DMS53 (cell line): ENCODE measurements at places on chromosomes 5 and 9.

DNA sequence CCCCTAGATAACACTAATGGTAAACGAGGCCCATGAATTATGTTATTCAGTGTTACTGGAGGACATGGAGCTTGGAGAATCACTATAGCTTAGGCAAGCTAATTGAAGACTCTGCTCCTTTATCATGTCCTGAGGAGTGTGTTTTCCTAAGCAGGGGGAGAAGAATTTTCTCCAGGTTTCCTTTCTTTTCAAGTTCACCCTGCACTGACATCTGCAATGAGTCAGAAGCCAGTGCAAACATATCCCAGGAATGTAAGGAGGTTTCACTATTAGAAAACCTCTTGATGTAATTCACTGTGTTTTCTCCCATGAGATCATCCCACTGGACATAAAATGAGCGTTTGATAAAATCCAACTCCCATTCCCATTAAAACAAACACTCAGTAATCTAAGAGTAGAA lies 75.6 kb downstream of the DMRT2 start:
- DNase-seq = peak; percentile 31

GRCh38 chr5:111697881-111698757 lies 58.9 kb downstream of the NREP start:
- DNase-seq = no peak

DNA sequence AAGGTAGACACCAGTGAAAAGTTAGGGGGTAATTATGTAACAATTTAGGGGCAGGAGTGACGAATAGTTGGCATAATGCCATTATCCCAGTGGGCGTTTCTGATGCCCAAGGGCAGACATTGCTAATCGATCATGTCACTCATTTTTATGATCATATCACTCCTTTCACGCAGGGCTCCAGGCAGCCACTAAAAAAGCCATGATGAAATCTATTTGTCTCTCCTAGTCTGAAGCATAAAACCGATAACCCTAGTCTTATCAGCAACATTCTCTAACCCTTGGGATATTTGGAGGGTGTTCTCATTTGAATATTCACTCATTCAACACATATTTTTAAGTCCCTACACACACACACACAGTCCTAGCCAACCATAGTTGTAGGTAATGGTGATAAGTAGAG lies 114.9 kb downstream of the NMUR2 start:
- DNase-seq = no peak

GRCh38 chr5:114952876-114953275 lies 216.8 kb downstream of the TRIM36 start:
- DNase-seq = no peak

- DNase-seq = peak; percentile 2
Measured at GRCh38 chr9:106976772-106977171, 113.8 kb downstream of the ZNF462 start.

DNA sequence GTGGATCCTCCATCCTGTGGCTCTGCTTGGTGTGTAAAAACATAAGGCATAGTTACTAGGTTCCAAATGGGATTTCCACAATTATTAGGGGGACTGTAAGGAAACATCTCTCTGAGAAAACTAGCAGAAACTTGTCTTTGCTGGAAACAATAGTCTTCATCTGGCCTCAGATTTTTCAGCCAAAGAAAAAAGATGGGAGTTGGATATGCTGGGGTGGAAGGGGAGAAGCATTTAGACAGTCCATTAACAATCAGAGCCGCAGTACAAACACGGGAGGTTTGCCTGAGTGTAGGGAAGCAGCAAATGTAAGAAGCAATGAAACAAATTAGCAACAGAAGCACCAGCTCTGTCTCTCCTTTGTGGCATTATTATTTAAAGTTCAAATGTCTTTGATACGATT lies 402.7 kb upstream of the ZNF608 start:
- no peak for DNase-seq

- DNase-seq = no peak
Measured at GRCh38 chr5:169695919-169696490, 58.9 kb downstream of the DOCK2 start.

- DNase-seq = peak; percentile 75
Measured at GRCh38 chr5:14208071-14209021, 65.2 kb downstream of the TRIO start.

- DNase-seq = no peak
Measured at GRCh38 chr9:70987986-70988385, 133.4 kb downstream of the TRPM3 start.

DNA sequence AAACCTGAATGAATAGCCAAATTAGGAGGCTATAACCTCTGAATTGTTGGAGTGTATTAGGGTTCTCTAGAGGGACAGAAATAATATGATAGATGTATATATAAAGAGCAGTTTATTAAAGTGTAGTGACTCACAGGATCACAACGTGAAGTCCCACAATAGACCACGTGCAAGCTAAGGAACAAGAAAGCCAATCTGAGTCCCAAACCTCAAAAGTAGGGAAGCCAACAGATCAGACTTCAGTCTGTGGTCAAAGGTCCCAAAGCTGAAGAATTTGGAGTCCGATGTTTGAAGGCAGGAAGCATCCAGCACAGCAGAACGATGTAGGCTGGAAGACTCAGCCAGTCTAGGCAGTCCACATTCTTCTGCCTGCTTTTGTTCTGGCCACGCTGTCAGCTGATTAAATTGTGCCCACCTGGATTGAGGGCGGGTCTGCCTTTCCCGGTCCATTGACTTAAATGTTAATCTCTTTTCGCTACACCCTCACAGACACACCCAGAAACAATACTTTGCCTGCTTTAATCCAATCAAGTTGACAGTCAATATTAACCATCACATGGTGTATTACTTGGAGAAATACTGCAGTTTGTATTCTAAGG lies 550.6 kb downstream of the CDH10 start:
- DNase-seq = no peak

- DNase-seq = no peak
Measured at GRCh38 chr5:1836891-1837880, 36.0 kb downstream of the NDUFS6 start.
